ENCODE measurements at places on chromosomes 3 and 15.

DNA sequence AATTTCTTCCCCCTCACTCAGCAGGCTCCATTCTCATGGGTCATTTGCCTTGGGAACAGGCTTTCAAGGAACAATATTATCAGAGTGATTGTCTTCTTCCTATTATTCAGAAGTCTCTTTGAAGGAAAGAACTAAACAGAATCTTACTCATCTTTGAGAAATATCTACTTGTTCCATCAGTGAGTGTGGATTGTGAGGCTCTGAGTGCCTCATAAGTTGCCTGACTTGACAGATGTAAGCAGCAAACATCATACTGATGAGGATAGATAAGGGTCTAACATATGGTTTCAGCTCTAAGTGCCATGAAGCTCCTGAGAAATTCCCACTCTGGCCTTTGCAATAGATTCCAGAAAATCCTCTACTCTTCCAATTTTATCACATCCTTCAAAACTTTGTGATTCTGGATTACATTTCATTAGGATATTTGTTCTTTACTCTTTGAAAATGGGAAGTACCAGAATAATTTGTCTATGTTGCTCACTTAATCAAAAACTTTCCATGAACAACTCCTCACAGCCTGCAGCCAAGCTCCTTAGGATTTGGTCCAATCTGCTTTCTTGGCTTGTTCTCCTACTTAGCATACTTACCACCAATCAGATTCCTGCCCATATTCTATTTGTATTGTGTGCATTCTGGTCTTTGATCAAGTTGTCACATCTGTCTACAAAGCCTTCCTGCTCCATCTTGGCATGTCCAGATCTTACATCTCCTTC is 120.1 kb downstream of the RPL22L1 start:
- DNase-seq = no peak

- DNase-seq = no peak
Measured at GRCh38 chr3:11607816-11608215, 35.9 kb downstream of the VGLL4 start.

- DNase-seq = no peak
Measured at GRCh38 chr3:82306189-82306588, 544.7 kb upstream of the GBE1 start.

GRCh38 chr3:66450390-66451022 is 50.3 kb downstream of the LRIG1 start:
- peak; percentile 16 for DNase-seq

DNA sequence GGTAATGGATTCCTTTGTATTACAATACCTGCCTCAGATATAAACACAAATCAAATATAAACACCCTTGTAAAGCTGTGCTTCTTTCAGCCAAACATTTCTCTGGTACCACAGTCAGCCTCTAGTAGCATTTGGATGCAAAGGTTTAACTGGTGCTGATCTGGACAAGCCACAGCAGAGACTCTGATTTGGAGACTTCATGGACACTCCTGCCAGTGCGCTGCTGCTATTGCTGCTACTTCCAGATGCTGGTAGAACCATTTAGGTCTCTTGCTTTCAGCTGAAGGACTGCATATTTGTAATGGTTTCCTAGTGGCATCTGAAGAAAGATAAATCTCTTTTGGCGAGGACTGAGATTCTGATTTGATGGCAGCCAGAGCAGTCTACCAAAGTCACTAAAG is 36.9 kb downstream of the NCK1 start:
- no peak for DNase-seq

GRCh38 chr3:16618721-16619120 is 13.5 kb upstream of the DAZL start:
- DNase-seq = no peak

GRCh38 chr3:23377928-23378672 is 175.0 kb downstream of the UBE2E2 start:
- DNase-seq = no peak

- peak; percentile 23 for DNase-seq
Measured at GRCh38 chr3:42247576-42248027, 18.4 kb downstream of the CCK start.

GRCh38 chr3:94285872-94286271 is 223.0 kb downstream of the NSUN3 start:
- DNase-seq = no peak

DNA sequence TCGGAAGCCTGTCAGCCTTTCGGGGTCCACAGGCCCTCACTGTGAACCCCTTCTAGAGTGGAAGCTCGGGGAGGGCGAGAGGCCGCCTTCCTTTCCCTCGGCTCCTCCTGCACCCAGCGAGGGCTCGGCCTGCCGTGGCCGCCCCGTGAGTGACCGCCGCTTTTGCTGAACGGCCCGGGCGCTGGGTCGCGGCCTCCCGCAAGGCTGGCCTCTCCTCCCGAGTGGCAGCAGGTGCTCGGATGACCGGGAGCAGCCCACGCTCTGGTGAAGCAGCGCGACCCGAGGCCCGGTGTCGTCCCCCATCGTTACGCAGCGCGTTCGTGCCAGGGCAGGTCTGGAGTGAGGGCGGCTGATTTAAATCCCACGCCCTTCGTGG is 53.8 kb downstream of the LRRK1 start:
- DNase-seq = no peak
